ENCODE measurements at places on chromosomes 4 and X.

DNA sequence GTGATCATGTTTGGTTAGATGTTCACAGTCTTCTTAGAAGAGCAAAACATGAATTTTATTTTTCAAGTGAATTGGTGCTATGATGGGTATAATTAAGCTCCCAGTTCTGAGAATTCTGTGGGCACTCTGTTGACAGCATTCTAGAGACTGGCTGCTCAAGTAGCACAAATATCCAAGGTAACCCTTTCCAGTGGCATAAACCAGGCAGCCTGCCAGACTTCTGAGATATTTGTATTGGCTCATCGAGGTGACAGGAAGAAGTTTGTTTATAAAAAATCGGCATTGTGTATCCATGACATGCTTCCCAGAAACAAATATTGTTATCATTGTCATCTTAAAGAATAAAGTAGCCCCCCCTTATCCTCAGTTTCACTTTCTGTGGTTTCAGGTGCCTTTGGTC is 28.3 kb downstream of the LANCL3 start:
- DNase-seq: no peak

DNA sequence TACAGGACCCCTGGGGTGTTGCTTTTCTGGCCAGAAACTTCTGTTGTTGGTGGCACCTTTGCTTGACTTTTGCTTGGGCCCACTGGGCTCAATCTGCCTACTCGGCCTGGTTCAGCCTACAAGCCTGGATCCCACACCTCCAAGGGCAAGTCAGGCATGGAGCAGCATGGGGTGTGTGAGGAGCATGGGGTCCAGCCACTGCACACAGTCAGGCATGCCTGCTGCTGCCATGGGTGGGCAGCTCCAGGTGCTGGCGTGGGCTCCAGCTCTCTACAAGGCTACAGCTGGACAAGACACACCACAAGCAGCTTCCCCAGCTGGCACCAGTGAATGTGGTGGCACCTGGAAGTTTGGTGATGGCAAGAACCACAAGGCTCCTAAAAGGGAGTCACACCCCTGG is 1683.1 kb upstream of the ADGRL3 start:
- no peak for DNase-seq

GRCh38 chr4:1753697-1754311 is 32.5 kb downstream of the TACC3 start:
- DNase-seq: no peak

DNA sequence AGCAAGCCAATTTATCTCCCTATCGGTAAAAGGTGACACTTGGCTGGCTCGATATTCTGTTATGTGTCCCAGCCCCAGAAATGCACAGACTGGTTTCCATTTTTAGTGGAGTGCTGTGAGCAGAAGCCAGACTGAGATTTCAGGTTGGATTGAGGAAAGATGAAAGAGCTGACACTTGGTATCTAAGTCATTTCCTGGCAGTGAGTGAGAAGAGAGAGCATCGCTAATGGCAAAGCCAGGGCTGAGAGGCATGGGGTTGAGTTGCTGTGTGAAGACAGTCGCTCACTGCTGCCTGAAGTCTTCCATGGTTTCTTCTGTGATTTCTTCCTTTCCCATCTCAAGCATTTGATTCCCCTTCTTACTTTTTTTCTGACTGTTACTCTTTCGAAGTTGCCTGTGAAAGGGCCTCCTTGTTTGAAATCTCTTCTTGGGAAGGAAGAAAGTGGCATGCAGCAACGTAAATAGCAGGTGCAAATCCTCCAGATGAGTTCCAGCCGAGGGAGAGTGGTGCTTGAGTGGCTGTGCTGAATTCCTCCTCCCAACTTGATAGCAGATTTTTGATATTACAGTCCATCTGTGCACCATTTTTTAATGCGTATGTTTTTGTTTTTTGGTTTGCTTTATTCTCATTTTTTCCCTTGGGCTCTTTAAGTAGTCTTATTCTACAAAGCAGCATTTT is 109.2 kb upstream of the LIMCH1 start:
- no peak for DNase-seq

GRCh38 chr4:117515921-117516320 is 430.5 kb upstream of the TRAM1L1 start:
- DNase-seq: no peak

- peak; percentile 74 for DNase-seq
Observed at GRCh38 chr4:143773998-143774895, 73.8 kb upstream of the FREM3 start.

GRCh38 chr4:152180369-152180768 is 355.5 kb downstream of the FBXW7 start:
- DNase-seq: no peak

DNA sequence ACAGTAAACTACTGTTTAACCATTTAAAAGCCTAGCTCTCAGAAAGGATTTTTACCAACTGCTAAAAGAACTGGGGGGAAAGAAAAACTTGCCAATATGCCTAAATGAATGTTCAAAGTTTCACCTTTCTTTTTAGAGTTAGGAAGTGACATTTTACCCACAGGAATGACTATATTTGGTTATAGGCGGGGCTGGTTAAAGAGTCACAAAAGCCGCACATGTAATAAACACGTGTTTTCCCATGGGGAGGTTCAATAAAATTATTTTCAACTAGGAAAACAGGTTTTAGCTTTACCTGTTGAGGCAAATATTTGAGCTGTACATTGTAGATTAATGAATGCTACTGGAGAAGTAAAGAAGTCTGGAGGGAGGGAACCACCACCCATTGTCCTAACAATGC is 41.6 kb upstream of the UGDH start:
- DNase-seq: peak; percentile 60

DNA sequence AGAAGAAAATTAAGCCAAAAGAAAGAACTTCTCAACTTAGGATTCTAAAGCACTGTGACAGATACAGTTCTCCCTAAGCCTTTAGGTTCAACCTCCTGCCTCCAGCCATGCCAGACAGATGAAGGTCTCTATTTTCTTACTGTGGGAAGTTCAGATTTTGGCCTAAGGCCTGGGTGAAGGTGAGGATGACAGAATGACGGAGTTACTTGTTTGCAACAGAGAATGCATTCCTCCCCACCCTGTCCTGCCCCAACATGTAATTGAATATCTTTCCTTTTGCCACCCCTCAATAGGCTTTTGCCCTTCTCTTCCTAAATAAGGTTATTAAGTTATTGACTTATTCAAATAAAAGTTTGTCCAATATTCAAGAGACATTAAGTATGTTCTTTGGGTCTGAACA is 25.6 kb downstream of the SLC16A2 start:
- no peak for DNase-seq

DNA sequence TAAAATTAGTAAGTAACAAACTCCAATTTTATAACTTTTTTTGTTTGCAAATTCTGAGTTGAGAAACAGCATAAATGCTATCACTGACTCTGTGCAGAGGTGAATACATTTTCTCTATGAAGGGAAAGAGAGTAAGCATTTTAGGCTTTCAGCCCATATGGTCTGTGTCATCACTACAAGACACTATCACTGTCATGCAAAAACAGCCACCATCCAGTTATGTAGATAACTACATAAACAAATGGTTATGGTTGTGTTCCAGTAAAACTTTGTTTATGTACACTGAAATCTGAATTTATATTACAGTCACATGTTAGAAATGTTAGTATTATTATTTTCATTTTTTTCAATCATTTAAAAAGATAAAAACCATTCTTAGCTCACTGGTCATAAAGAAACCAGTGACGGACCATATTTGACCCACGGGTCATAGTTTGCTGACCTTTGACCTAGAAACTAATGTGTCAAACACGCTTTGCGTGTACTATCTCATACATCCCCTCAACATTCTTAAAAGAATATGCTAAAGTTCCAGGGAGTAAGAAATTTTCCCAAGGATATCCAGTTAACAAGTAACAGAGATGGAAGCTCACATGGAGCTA is 29.1 kb downstream of the RASGEF1B start:
- no peak for DNase-seq

DNA sequence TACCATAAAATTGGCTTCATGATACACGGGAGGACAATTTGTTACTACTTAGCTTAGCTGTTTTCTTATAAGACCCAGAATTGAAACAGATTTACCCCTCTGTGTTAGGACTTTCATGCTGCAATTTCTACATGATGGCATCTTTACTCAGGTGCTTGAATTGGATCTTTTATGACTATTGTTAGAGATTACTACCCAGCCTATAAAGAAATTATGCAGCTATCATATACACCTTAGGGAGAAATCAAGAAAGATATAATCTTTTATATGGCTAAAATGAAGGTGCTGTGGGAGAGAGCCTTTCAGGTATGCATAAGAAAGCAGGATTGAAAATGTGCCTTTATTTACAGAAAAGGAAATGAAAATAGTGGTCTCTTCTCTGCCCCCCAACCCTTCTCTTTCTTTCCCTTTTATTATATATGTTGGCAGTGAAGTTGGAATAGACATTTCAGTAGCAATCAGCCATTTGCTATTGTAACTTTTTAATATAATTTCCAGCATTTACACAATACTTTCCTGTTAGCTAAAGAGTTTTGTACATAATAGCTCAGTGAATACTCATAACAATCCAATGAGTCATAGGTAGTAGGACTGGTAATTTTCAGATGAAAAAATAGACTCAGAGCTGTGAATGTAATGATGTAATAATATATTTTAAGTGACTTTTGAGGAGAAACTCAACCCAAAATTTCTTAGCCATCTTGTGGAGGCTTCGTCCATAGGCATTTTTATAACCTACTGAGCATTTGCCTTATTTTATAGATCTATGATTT is 311.8 kb downstream of the ADGRL3 start:
- DNase-seq: no peak

DNA sequence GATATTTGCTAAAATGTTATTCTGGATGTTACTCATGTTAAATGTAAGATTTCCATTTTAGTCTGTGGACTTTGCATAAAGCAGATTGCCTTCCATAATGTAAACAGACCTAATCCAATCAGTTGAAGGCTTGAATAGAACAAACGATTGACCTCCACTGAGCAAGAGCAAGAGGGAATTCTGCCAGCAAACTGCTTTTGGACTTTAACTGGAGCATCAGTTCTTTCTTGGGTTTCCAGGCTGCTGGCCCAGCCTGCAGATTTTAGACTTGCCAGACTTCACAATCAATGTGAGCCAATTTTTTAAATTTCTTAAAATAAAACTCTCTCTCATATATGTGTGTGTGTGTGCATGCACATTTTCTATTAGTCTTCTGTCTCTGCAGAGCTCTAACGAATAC is 1248.8 kb downstream of the ADGRL3 start:
- no peak for DNase-seq

GRCh38 chr4:25128671-25129070 is 31.6 kb downstream of the SEPSECS start:
- no peak for DNase-seq

Data from NAMALWA (cell line).